ENCODE measurements at places on chromosomes 6 and 20.
A peak's percentile ranks its signal among the peaks of the same experiment; 100 is the strongest.

- DNase-seq: no peak
Measured at GRCh38 chr6:168730931-168731716, 290.1 kb downstream of the SMOC2 start.

- DNase-seq: no peak
Measured at GRCh38 chr20:22946596-22946995, 88.5 kb upstream of the SSTR4 start.

- DNase-seq: no peak
Measured at GRCh38 chr6:90173262-90173925, 123.2 kb downstream of the BACH2 start.

DNA sequence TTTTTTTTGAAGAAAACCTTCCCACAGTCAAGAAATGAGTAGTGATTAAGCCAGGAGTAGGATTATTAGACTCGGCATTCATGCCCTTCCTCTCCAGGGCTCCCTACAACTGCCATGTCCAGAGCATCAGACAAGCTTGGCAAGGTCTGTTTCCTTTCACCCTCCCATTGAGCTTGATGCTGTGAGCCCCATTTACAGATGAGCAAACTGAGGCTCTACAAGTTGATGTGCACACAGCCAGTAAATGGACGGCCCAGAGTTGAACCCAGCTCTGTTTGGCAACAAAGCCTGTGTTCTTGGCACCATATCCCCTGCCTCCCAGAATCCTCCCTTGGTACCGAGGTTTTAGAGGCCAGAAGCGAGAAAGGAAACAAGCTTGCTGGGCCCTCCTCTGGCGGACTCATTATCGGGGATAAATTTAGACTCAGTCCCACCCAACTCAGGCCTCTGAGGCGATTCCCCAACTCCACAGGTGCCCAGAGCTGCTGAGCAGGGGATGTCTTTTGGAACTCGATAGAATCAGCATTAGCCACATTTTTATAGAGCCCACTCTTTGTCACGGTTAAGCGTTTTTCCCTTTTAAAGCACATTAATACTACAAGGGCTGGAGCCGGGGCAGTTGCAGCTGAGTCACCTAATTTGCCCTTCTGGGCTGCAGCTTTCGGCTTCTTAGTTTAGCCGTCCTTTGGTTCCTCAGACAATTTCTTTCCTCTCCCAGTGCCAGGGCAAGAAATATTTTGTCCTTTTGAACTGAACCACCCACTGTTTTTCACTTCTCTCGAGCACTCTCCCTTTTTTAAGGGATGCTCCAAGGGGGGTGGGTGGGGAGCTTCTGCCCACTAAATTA lies 23.0 kb upstream of the NFATC2 start:
- DNase-seq: no peak

- no peak for DNase-seq
Measured at GRCh38 chr20:19466206-19466928, 253.9 kb downstream of the SLC24A3 start.

- no peak for DNase-seq
Measured at GRCh38 chr6:2385471-2385983, 140.1 kb upstream of the GMDS start.

GRCh38 chr6:6714118-6714897 lies 125.8 kb downstream of the LY86 start:
- DNase-seq: no peak

GRCh38 chr6:154579485-154579884 lies 69.0 kb upstream of the CNKSR3 start:
- no peak for DNase-seq

- no peak for DNase-seq
Measured at GRCh38 chr6:28206928-28207509, 18.1 kb upstream of the ZSCAN9 start.

DNA sequence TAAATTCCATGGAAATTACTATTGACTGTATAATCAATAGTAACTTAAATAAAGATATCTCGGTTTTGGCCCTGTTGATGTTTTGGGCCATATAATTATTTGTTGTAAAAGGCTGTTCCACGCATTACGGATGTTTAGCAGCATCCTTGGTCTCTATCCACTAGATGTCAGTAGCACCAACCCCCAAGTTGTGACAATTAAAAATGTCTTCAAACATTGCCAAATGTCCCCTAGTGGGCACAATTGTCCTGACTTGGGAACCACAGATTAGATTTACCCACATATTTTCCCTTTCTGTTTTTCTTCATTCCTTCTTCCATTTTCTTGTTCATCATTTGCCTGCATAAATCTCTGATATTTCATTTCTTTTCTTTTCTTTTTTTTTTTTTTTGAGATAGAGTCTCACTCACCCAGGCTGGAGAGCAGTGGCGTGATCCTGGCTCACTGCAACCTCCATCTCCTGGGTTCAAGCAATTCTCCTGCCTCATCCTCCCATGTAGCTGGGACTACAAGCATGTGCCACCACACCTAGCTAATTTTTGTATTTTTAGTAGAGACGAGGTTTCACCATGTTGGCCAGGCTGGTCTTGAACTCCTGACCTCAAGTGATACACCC lies 13.6 kb upstream of the WFDC8 start:
- peak; percentile 5 for DNase-seq

DNA sequence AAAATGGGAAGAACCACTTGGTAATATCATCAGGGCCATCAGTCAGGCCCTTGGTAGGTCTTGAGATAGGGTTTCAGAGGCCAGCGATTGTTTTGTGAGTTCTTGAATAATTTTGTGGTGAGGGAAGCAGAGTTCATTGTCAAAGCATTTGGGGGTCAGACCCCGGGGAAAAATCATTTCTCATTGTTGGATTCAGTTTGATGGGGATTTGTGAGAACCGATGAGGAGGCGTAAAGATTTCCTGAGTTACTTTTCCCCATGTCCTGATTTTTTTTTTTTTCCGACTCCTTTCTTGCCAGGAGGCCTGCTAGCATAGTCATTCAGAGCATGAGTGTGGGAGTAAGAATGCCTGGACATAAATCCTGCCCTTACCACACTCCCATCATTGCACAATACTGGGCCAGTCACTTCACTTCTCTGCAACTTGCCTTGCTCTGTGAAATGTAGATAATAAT lies 60.3 kb downstream of the TSHZ2 start:
- DNase-seq: no peak

DNA sequence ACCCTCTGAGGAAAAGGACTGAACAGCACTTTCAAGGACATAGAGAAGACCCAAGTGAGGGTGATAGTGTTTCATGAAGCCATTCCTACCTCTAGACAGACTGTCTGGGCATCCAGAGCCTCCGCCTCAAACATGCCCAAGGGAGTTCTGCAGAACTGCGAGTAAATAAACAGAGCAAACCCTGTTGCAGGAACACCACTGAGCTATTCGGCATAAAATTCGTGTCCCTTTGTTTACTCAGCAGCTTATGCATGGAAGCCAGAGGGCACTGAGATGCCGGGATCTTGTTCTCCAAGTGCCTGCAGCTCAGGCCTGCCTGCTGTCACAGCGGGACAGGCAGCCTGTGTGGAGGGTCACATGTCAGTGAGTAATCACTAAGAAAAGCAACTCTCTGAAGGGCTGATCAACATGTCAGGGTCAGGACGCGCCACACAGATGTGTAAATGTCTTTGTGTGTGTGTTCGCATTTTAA lies 164.9 kb upstream of the HEY2 start:
- no peak for DNase-seq

- DNase-seq: no peak
Measured at GRCh38 chr20:61887596-61888093, 178.0 kb downstream of the TAF4 start.

- peak; percentile 84 for DNase-seq
Measured at GRCh38 chr6:27902335-27903314, 9.6 kb downstream of the OR2B2 start.

GRCh38 chr6:107976155-107976783 lies 18.3 kb upstream of the SEC63 start:
- DNase-seq: no peak

- DNase-seq: no peak
Measured at GRCh38 chr6:91447530-91448254, 860.8 kb upstream of the MAP3K7 start.

DNA sequence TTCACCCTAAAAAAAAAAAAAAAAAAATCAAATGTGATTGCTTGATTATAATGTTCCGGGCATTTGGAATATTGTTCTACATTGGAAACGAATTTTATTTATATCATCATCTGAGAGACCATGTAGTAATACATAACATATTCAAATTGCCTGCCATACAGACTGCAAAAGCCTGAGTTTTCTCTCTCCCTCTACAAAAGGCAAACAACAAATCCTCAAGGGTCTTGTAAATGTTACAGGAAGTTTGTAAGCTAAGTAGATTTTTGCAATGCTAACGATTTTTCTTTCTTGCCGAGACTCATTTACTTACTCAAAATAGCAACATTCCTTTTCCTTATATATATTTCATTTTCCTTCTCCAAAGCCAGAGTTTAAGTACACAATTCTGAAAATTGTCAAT lies 49.0 kb upstream of the HTR1E start:
- no peak for DNase-seq

DNA sequence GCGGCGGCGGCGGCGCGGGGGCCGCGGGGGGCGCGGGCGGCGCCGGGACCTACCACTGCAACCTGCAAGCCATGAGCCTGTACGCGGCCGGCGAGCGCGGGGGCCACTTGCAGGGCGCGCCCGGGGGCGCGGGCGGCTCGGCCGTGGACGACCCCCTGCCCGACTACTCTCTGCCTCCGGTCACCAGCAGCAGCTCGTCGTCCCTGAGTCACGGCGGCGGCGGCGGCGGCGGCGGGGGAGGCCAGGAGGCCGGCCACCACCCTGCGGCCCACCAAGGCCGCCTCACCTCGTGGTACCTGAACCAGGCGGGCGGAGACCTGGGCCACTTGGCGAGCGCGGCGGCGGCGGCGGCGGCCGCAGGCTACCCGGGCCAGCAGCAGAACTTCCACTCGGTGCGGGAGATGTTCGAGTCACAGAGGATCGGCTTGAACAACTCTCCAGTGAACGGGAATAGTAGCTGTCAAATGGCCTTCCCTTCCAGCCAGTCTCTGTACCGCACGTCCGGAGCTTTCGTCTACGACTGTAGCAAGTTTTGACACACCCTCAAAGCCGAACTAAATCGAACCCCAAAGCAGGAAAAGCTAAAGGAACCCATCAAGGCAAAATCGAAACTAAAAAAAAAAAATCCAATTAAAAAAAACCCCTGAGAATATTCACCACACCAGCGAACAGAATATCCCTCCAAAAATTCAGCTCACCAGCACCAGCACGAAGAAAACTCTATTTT lies 2.0 kb downstream of the FOXC1 start:
- no peak for DNase-seq

DNA sequence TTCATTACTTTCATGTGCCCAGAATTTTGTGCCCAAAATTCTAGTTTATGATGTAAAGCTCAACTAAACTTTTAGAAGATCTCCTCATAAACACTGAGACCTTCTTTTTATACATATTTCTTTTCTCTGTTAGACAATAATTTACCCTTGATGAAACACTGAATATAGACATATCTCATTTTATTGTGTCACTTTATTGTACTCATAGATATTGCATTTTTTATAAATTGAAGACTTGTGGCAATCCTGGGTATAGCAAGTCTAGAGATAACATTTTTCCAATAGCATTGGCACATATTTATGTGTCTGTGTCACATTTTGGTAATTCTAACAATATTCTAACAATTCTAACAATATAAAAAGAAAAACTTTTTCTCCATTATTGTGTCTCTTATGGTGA lies 74.9 kb upstream of the POU3F2 start:
- DNase-seq: no peak

GRCh38 chr20:37885593-37886503 lies 17.1 kb upstream of the VSTM2L start:
- no peak for DNase-seq

DNA sequence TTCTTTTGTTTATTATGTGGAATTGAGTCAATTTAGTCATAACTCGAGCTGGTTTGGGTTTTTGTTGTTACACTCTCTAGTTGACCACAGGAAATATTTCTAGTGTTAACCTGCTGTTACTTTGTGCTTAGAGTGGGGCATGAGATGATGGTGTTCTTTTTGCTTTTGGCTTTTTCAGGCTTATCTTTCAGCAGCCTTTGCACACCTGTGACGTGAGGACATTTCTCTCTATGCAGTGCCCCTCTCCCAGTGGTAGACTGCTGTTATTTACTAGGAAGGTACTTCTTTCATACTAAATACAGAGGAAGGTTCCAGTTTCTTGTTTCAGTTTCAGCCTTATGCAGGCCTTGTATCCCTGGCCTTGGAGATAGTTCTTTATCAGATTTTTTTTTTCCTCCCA lies 766.8 kb upstream of the MAN1A1 start:
- no peak for DNase-seq

- DNase-seq: no peak
Measured at GRCh38 chr6:144969602-144970272, 684.6 kb downstream of the UTRN start.

DNA sequence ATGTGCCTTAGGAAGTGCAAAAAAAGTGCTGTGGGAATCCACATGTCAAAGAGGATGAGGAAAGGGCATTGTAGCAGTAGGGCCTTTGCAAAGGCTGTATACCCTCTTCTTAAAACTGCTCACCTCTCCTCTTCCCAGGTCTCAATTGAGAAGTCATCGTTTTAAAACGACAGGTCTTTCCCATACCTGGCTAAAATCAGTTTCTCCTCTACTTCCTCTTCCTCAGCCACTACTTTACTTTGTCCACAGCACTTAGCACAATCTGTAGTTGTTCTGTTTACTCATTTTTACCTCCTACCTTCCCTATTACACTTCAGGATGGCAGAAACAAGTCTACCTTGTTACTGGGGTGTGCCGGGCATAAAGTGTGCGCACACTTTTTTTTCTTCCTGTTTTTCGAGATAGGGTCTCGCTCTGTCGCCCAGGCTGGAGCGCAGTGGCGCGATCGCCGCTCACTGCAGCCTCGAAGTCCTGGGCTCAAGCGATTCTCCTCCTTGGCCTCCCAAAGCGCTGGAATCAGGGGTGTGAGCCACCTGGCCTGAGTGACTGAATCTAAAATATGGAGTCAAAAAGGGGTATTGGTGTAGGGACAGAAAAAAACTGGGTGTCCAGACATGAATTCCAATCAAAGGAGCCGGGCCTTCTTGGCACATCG lies 9.8 kb upstream of the ELOVL5 start:
- DNase-seq: no peak

DNA sequence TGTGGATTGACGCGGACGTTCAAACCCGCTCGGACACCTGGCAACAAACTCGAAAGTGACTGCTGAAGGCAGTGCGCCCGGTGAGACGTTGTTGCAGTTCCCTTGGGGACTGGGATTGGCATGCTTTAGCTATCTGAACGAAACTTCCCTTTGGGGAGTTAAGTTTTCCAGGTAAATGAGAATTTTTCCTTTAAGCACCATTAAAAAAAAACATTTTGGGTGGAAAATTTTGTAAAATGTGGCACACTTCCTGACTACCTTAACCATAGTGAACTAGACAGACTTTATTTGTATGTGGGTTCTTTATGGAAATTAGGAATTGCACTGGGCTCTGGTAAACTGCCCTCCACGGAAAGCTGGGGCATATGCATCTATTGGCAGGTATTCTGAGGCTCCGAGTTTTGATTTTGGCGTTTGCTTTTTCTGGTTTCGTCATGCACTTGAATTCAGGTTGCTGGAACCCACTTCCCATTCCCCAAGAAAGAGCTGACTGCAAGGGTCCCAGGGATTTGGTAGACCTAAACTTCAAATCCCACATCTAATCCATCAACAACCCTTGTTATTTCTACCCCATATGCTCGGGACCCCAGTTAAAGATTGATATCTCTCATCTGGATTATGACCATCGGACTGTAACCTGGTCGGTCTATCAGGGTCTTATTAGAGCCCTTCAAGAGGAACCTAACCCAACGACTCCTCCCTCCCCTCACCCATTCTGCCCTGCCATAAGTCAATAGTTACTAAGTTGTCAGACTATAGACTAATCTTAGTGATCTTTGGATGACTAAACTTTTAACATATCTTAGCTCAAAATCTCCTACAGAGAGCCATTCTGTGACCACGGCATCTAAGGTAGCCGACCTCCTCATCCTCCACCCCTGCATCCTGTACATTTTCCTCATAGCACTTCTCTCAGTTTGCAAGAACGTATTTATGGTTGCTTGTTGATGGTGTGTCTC lies 800 bp upstream of the DYNLT1 start:
- DNase-seq: no peak
